Activated T-helper 1 cell treated with Interleukin-2 at 50 U/mL for 16 hours (primary cell): ENCODE measurements at places on chromosomes 6 and 20.
A peak's percentile ranks its signal among the peaks of the same experiment; 100 is the strongest.

- no peak for DNase-seq
Observed at GRCh38 chr6:166314454-166314853, 6.3 kb upstream of the PRR18 start.

- no peak for DNase-seq
Observed at GRCh38 chr6:49958180-49958579, 5.8 kb downstream of the DEFB114 start.

GRCh38 chr6:108760126-108761050, 87.8 kb upstream of the ARMC2 start:
- DNase-seq = no peak

- no peak for DNase-seq
Observed at GRCh38 chr6:108588586-108588985, 27.9 kb downstream of the FOXO3 start.

GRCh38 chr6:148760568-148761526, 14.0 kb downstream of the UST start:
- DNase-seq = peak; percentile 10

DNA sequence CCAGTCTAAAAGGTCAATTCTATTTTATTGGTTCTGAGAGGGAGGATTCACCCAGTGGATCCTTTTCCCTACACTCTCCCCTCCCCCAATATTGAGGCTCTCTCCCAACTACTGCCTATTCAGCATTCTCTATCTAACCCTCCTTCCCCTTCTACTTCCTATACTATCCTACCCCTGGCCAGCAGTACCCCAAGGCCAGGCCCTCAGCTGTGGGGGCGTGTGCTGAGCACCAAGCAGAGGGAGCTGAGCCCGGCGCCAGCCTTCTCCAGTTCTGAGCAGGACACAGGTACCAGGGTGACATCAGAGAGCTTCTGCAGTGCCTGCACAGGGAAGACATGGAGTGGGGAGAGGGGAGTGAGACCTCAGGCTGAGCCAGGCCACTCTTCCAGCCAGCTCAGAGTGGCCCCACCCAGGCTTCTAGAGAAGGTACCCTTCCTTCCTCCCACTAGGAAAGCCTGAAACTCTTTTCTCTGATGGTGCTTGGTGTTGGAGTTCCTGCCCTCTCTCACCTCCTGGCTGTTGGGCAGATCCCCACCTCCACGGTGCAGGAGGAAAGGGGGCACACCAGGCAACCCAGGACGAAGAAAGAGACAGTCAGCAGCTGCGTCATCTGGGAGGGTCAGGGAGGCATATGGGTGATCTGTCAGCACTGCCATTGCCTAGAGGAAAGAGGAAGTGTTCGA, 1.9 kb downstream of the DDAH2 start:
- no peak for DNase-seq

- DNase-seq = no peak
Observed at GRCh38 chr6:53962646-53963045, 148.6 kb upstream of the MLIP start.

GRCh38 chr20:53338716-53339115, 254.9 kb downstream of the ZNF217 start:
- DNase-seq = no peak
